Activated T-cell treated with anti-CD3 and anti-CD28 coated beads, Interleukin-2, amount 50 U/mL, for 72 hours (primary cell): ENCODE measurements at places on chromosomes 5 and 9. TPM values are rescaled to one million over a fixed set of nuclear protein-coding genes. Genes with fewer than 3 reads are reported as not detected.

DNA sequence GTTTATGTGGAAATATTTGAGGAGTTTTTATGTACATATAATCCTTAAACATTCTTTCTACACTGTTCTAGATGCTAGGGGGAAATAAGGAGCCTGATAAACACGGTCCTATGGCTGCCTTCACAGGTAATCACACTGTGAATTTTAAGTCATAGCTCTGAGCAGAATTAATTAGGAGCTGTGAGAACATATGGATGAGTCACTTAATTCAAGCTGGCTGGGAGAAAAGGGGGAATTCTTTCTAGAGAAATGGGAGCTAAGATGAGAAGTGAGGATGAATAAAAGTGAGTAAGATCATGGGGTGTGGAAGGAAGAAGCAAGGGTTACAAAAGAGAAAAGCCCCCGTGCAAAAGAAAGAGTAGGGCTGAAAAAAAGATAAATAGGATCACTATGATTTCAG lies 290.8 kb downstream of the DNAH5 start:
- DNase-seq: no peak

DNA sequence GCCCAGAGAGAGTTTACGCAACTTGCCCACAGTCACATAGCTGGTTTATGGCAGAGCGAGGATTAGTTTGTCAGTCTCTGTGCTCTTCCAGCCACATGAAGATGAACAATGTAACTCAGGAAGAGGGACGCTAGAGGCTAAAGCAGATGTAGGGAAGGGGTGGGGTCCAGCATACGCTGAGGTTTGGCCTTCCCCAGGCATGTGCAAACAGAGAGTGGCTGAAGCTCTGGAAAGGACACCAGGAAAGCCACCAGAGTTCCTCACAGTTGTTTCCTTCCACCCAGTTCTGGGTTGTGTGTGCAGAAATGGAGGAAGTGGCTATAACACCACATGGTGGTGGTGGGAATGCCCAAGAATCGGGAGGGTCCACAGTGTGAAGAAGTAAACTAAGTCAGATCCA lies 60.0 kb downstream of the SNX18 start:
- DNase-seq: no peak

DNA sequence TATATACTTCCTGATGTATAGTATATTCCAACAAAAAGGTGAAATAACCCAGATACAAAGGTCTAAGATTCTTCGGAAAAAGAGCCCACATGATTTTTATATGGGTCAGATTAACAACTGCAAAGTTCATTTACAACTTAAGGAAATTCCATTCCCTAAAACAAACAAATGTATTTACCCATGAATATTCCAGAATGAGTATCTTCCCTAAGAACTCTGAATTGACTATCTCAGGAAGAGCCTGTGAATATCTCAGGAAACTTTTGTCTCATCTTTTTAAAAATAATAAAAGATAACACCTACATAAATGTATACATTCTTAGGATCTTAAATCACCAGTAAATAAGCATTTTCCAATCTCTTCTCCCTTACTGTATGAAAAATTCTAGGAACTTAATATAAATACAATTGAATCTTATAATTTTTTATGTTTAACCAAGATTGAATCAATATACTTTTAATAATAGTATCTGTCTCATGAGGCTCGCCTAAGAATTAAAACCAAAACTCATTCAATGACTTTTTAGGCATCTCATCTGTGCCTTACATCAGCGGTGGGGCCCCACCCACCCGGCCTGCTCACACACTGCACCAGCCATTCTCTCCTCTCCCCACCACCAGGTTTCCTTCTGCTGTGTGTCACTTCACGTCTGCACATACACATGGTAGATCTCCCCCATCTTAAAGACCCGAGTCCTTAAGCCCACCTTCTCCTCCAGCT lies 78.1 kb downstream of the RAPGEF1 start:
- peak; percentile 80 for DNase-seq

GRCh38 chr9:71213633-71214032 lies 92.2 kb upstream of the TRPM3 start:
- DNase-seq: no peak

The SWI5 gene
- total RNA-seq: 20.1 TPM

DNA sequence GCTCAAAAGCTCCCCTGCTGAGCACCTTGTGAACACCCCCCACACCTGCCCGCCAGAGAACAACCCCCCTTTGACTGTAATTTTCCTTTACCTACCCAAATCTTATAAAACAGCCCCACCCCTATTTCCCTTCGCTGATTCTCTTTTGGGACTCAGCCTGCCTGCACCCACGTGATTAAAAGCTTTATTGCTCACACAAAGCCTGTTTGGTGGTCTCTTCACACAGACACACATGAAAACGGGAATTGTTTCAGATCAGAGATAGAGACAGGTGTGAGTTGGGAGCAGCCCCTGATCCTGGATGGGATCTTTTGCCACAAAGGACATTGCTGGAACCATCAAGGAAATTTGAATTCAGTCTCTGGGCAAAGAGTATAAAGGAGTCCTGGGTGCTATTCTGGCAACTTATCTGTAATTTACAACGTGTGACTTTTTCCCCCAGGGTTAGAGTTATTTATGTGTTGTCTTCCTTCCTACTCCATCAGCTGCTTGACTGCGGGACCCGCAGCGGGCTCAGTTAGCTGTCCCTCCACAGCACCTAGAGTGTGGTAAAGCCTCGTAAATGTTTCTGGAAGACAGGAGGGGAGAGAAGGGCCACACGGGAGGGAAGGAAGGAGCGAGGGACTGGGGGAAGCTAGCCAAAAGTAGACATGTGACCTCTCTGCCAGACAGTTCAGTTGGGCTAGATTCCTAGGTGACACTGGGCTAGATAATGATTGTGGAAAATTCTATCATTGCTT lies 437.0 kb downstream of the ZNF608 start:
- no peak for DNase-seq

- DNase-seq: no peak
These were observed 26.4 kb upstream of the EXOC3 start for GRCh38 chr5:416636-416960.
